Stimulated activated CD8-positive, alpha-beta memory T cell treated with anti-CD3 and anti-CD28 coated beads, Interleukin-2, amount 100 ng/mL, for 1 hour (primary cell): ENCODE measurements at places on chromosomes 5 and 9.
A peak's percentile ranks its signal among the peaks of the same experiment; 100 is the strongest.

GRCh38 chr9:117485176-117485575 lies 70.3 kb upstream of the ASTN2 start:
- no peak for DNase-seq

- no peak for DNase-seq
These were observed 776 bp upstream of the TERT start for GRCh38 chr5:1295650-1296037.

DNA sequence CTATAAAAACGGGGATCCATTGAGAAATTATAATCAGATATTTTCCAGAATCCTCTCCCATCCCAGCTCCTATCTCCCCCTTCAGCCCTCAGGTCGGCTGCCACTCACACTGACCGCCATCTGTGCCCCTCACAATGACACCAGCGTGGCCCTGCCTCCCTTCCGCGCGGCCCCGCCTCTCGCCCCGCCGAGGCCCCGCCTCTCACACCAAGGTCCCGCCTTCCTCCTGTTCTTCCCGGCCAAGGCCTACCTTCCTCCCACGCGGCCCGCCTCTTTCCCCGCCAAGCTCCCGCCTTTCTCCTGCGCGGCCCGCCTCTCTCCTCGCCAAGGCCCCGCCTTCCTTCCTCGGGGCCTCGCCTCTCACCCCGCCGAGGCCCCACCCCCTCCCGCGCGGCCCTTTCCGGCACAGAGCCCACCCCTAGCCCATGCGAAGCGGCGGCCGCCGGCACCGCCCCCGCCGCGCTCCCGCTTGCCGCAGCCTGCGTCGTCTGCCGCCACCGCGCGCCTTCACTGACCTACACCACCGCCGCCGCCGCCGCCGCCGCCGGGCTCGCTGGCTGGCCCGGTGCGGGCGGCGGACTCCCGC lies at the start of gene DNAJC21:
DNAJC21 (plus strand) TSS at position 426 of the 586 bp plus-strand sequence. CDS start 261 bp downstream, outside the sequence.
- DNase-seq = peak; percentile 96

GRCh38 chr5:113274836-113275414 lies 159.9 kb downstream of the TSSK1B start:
- no peak for DNase-seq

DNA sequence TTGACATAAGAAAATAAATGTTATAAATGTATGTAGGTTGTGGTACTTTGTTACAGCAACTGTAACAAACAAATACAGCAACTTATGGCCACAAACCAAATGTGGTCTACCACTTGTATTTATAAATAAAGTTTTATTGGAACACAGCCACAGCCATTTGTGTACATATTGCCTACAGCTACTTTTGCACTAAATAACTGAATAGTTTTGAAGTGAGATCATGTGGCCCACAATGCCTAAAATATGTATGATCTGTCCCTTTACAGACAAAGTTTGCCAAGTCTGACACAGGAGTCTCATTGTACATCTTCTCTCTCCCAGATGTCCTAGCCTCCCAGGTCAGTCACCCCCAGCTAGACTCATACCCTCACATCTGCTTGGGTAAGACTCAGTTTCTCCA lies 283.6 kb upstream of the PRDM9 start:
- no peak for DNase-seq

DNA sequence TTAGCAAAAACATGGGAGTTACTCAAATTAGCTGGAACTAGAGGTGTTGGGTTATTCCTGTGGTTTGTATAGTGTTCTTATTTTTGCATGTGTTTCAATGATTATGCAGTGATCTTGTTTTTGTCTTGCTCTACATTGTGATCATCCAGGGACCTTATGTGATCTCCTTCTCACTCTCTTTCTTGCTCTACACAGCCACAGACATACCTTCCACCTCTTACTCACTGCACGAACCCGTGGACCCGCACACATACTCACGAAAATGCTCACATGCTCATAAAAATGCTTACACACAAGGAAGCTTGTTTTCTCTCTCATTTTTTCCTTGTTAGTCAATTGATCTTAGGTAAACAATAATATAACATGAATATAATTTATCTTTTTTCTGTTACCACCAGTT lies 187.1 kb downstream of the KDM4C start:
- DNase-seq = no peak

- peak; percentile 37 for DNase-seq
These were observed 13.1 kb downstream of the LRRC26 start for GRCh38 chr9:137156567-137157375.

GRCh38 chr5:76804266-76804665 lies 14.6 kb upstream of the F2RL1 start:
- no peak for DNase-seq

GRCh38 chr5:151937851-151938250 lies 13.2 kb upstream of the GLRA1 start:
- no peak for DNase-seq

DNA sequence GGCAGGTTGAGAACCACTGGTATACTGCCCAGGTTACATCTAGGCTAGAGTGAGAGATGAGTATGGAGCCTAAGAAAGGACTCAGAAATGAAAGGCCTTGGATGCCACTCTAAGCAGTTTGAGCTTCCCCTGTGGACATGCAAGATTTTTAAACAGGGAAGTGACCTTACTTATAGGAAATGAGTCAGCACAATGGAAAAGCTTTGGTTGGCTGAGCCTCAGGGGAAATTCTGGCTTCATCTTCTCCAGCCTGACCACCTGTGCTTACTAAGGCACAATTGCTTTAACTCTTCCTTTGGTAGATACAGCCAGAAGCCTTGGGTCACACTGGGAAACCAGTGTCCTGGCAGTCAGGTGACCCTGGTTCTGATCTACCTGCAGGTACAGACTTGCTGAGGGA lies 380.2 kb upstream of the ZNF462 start:
- DNase-seq = no peak

DNA sequence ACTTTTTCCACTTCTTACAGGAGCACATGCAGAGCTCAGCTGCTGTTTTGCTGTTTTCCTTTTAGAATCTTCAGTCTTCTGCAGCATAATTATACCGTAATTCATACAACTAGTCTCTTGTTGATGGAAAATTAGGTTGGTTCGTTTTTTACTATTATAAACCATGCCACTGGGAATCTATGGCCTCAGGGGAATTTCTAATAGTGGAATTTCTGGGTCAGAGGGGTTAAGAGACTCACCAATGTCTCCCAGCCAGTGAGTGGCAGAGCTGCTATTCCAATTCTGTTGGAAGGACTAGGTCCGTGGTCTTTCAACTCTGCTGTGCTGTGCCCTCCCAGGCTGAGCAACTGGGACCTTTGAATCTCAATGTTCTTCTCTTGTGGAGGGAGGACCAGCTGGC lies 282.5 kb downstream of the ZSWIM6 start:
- no peak for DNase-seq

- no peak for DNase-seq
These were observed 220.7 kb downstream of the FANCC start for GRCh38 chr9:95096807-95097206.

DNA sequence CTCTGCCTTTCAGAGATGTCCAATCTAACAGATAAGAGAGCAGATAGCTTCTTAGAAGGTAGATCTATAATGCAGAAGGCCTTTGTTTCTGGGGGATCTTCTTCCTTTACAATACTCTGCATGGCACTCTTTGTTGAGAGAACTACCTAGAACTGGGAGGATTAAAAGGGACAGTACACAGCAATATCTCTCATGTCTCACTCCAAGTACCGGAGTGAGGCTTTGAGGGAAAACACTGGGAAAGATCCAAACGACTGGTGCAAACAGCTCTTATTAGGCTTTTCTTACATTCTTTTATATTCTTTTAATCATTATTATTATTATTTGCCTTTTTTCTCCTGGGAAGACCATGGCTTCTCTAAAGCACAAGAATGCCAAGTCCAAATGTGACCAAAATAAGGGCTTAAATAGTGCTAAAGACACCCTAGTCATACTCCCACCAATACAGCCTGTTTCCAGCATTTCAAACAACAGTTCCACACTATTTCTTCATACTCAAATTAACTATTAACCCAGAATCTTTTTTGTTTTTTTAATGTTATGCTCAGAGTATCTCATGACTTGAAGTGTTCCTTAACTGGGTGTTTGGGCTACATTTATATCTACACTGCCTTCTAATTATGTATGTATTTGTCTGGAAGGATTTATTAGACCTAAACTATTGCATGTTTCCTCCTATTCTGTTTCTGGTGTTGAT lies 52.7 kb downstream of the ABHD17B start:
- DNase-seq = no peak

DNA sequence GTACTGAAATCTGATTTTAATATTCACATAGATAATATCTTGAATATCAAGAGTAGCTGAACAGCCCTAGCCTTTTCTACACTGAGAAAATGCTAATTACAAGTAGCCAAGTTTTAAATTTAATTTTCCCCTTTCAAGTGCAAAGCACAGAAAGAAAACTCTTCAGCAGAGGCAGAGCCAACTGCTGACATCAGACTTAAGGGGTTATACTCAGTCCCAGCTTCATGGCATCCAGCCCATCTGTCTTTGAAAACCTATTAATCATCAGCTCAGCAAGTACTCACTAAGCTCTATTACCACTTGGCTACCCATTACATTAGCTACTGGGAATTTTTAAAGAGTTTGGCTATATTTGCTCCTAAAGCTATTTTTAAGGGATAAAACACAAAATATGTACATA lies 220.5 kb downstream of the SLC12A2 start:
- DNase-seq = no peak

DNA sequence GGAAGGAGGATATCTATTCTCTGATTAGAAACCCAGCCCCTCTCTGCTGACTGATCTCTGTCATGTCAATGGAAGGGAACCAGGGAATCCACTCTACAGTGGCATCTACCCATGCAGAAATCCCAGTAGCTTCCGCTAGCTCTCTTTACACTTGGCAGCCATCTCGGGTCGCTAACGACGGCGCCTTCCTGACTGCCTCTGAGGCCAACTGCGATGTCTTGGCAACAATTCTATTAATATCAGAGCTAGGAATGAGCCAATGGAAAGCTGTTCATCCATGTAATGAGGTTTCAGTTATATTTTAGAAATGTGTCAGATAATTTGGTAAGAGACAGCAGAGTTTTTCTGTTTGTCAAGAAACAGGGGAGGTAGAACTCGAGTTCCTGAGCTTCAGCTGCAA lies 67.6 kb upstream of the ATP10B start:
- no peak for DNase-seq

DNA sequence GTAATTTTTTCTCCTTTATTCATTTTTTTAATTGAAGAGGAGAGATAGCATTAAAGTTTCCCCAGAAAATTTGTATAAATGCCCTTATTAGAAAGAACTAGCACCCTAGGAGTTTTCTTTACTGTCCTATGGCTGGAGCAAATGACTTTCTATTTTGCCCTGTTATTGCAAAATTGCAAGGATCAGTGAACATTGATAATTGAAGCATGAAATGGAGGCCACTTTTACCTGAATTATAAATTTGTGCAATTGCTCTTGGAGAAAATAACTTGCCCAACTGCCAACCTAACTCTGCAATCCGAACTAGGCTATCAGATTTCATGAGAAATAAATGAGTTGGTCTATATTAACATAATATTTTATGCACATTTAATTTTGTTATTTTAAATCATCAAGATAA lies 111.9 kb downstream of the MTRR start:
- DNase-seq = no peak

DNA sequence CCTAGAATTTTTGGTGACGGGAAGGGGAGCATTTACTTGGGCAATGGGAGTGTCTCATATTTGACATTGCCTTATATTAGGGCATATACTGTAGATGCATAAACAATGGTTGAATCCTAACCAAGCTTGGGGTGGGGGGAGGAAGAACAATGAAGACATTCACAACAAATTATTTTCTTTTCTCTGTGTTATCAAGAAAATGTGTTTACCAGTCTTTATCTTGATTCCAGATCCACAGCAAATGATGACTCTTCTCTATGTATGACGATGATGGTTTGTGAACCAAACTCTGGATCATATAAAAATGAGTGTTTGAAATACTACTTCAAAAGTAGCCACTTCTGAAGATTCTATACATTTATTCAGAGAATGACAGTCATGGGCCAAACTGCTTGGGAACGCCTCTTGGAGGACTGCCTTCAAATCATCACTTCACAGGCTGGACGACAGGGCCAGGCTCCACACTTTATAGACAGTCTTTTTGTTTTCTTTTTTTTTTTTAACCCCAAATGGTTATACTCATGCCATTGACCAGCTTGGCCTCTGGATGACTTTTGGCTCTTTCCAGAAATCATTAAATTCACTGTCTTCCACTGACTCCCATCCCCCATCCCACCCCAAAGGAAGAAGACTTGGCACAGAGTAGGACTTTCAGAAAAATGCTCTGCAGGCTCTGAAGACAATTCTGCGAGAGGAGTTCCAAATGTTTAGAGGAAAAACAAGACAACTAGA lies 123.8 kb upstream of the LIFR start:
- no peak for DNase-seq

DNA sequence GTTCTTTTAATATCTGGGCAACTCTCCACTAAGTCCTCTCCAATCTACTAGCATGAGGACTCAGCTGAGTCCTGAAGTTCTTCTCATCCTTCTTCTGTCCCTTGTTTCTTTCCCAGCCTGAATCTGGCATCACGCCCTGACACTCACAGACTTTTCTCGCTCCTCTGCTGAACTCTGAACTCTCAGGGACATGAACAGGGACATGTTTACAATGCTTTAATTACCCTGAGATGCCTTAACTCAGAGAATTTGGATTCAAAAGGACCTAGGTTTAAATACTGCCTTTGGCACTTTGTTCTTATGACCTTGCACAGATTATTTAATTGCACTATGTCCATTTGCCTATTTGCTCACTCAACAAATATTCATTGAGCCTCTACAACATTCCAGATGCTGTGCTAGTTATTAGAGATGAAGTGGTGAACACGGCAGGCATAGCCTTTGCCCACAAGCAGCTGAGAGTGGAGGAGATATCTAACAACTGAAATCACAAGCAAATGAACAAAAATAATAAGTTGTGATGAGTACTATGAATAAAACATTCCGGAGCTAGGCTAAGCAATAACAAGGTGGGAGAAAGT lies 106.0 kb downstream of the ADRB2 start:
- no peak for DNase-seq

- DNase-seq = no peak
These were observed 15.1 kb upstream of the MAN2A1 start for GRCh38 chr5:109674596-109674995.

GRCh38 chr5:670396-671270 lies 22.5 kb downstream of the TPPP start:
- DNase-seq = no peak

- DNase-seq = no peak
These were observed 164.2 kb downstream of the ICE1 start for GRCh38 chr5:5586721-5587120.

DNA sequence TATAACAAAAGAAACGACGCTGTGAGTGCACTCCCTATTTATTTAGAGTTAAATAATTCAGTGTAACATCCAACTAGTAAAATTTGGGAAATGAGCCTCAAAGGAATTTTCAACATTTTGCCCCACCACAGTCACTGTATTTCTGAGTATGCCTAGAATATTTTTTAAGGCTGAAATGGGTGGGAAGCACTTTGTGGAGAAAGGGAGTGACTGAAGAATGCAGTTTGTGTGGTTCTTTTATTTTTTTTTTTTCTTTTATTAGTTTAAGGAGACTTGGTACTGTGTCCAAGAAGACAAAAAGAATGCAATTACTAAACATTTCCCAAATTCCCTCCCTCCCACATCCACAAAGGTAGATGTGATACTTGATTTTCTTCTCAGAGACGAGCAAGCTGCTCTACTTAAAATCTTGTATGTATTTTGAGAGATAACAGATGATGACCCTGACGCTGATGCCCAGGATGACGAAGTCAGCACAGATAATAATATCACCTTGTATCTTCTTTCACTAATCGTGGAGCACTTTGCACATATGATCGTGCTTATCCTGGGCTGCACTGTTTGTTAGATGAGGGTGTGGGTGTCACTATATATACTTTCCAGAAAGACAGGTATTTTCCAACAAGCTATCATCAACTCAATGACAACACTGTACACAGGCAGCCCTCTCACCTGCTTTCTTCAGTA lies 586.3 kb downstream of the RAB3C start:
- no peak for DNase-seq

GRCh38 chr5:88861231-88861630 lies 21.8 kb downstream of the MEF2C start:
- no peak for DNase-seq
